ENCODE measurements at places on chromosomes 3 and 15.

- DNase-seq = no peak
These were observed 25.0 kb downstream of the SLC7A14 start for GRCh38 chr3:170560717-170561382.

GRCh38 chr3:128194843-128195242 lies 41.6 kb downstream of the EEFSEC start:
- no peak for DNase-seq

- DNase-seq = no peak
These were observed 350.5 kb upstream of the TBL1XR1 start for GRCh38 chr3:177547711-177548350.

DNA sequence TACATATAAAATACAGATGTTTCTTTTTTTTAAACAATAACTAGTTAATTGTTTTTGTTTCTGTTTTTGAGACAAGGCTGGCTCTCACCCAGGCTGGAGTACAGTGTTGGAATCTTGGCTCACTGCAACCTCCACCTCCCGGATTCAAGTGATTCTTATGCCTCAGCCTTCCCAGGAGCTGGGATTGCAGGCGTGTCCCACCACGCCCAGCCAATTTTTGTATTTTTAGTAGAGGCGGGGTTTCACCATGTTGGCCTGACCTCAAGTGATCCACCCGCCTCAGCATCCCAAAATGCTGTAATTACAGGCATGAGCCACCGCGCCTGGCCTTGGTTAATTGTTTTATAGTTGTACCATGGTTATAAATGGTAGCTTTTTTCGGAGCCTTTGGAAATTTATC lies 72.3 kb downstream of the PIAS1 start:
- no peak for DNase-seq

GRCh38 chr3:94978084-94978483 lies 915.2 kb downstream of the NSUN3 start:
- no peak for DNase-seq

- DNase-seq = no peak
These were observed 157.6 kb downstream of the UACA start for GRCh38 chr15:70605606-70606410.

DNA sequence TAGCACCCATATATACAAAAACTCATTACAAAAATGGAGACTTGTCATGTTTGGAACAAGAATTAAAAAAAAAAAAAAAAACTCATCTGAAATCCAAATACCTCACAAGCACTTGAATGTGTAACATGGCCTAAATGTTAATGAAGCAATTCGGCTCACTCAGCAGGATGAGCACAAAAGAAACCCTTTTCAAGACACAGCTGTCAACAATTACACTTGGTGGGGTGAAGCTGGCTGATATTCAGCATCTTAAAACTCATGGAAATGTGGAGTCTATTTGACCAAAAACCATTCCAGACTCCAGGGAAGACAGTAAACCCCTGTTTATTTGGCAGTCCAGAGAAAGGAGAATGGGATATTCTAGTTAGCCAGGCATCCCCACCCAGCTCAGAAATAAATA lies 205.4 kb upstream of the TSC22D2 start:
- no peak for DNase-seq

DNA sequence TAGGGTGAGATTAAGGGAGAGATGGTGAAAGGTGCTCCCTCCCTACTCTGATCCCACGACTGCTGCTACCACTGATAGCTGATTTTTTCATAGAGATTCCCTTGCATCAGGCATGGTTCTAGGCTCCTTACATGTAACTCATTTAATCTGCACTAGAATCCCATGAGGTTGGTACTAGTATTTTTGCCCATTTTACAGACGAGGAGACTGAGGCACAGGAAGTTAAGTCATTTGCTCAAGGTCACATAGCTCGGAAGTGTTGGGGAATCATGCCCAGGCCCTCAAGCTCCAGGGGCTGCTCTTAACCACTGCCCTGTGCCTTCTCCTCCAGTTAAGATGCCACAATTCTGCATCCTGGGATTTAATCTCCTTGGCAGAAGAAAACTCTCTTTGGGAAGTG lies 11.2 kb downstream of the ATP2B2 start:
- no peak for DNase-seq

DNA sequence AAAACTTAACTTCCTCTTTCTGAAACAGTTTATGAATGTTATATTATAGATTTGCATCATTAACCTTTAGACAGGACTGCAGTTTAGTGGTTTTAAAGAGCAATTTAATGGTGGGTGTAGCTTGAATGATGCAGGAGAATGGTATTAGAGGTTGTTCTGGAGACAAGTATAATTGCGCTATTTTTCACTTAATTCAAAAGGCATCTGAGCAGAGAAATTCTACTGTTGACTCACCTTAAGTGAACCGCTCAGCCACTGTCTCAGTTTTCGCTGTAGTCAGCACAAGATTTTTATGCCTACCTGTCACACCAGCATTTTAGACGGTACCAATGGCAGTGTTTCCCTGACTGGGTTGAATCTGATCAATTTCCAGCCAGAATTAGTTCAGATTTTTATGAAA lies 348.8 kb upstream of the DCBLD2 start:
- DNase-seq = no peak

GRCh38 chr15:89195836-89196235 lies 25.5 kb downstream of the RLBP1 start:
- DNase-seq = no peak

DNA sequence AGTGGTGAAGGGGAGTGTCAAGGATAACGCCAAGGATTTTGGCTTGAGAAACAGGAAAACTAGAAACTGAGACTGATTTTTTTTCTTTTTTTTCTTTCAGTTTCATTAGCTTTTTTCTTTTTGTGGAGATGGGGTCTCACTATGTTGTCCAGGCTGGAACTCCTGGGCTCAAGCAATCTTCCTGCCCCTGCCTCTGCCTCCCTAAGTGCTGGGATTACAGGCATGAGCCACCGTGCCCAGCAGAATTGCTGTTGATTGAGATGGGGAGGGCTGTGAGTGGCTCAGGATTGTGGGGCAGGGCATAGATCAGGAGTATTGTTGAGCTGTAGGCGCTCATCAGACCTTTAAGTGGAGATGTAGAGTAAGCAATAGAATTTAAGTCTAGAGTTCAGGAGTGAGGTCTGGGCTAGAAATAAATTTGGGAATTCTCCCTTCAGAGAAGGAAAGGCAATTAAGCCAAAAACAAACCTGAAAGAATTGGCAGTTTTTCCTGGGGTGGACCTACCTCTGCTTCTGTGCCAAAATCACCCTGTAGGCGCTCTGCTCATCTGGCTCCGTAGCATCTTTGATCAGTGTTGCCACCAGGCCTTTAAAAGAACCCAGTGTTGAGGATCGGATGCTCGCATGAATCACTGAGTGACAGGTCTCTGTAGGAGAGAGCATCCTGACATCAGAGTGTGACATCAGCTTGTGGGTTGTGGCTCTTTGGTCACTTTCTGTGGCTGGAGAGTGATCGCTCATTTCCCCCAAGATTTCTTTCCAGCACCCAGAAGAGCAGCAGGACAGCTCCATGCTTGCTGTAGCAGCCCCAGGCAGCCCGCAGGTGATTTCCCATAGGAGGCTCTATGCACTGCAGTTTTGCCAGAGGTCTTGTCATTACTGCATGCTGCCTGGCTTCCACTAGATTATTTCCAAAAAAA lies 15.8 kb downstream of the ABHD17C start:
- DNase-seq = no peak

- DNase-seq = no peak
These were observed 23.9 kb downstream of the SLC30A4 start for GRCh38 chr15:45498701-45499100.

DNA sequence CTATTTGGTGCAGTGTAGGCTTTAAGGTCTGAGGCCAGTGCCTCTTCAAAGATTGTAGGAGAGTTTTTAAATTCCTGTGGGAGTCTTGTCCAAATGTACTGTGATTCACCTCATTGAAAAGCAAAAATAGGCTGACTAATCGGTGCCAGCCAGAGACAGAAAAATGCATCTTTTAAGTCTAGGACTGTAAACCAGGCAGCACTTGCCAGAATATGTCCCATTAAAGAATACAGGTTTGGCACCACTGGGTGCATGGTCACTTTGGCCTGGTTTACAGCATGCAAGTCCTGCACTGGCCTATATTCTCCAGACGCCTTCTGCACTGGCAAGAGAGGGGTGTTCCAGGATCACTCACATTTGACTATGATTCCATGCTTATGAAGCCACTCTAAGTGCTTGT lies 20.3 kb upstream of the NOX5 start:
- DNase-seq = no peak

DNA sequence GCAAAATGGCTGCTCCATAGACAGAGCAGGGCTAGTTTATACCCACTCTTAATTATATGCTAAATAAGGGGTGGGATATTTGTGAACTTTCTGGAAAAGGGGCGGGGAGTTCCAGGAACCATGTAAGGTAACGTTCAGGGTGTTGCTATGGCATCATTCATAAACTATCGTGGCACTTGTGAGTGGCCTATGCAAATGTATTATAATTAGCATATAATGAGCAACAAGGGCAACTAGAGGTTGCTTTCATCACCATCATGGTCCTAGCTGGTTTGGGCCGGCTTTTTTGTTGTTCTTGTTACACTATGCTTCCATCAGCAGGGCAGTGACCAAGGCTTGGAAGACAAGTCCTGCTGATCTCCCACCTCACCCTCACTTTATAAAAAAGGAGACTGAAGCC lies 43.2 kb upstream of the FGD5 start:
- DNase-seq = no peak

DNA sequence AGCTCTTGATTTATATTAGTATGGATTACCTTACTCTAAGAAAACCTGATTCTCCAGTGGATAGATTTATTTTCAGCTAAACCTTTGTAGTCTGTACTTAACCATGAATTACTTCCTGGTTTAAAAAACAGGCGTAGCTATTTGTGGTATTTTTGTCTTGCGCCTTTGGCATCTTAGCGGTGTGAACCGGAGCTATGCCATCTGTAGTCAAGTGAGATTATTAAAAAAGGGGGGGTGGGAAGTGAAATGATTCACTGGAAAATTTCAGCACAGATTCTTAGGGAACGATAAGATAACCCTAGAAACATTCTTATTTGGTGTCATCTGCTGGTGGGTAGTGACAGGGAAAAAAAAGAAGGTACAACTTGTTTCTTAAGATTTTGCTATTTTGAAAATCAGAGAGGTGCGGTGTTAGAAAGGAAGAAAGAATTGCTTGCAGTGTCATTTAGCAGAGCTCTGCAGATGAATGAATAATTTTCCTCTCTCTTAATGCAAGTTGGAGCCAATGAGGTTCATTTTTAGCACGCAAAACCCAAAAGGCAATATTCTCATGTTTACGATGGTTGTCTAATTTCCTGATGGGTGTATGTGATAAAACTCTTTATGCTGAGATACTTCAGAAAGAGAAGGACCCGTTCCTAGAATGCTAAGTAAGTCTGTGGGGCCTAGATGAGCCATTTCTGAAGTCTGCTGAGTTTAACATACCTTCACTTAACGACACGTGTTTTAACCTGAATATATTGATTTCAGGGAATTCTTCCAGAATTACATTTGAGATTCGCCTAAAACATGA lies 44.0 kb downstream of the PSMD6 start:
- no peak for DNase-seq

GRCh38 chr3:191391861-191392808 lies 61.8 kb upstream of the UTS2B start:
- no peak for DNase-seq

- peak; percentile 28 for DNase-seq
These were observed 1.4 kb downstream of the PLEKHO2 start for GRCh38 chr15:64842986-64843561.

DNA sequence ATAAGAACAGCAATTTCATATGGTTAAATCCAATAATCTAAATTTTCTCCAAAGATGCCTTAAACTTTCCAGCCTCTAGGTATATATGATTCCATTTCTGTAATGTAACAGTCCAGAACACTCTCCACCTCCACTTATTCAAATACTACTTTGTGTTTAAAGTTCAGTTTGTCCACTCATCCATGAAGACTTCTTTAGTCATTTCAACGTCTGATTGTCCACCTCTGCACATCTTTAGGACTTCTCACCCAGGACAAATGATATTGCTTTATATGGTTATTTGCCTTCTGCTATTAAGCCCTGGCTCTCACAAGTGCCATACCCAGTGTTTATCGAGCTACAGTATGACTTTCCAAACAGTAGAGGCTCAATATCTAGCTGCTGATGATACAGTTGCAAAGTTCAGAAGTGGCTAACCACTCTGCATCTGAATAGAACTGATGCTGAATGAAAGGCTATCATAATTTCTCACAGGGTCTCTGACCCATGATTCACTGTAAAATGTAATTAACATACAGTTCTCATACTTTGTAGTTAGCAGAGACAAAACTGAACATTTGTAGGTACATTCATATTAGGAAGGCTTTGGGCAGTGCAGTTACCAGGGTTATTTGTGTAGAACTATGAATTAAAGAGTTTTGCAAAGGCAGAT lies 93.7 kb upstream of the MBNL1 start:
- DNase-seq = no peak

GRCh38 chr3:75192146-75192616 lies 471.9 kb upstream of the FRG2C start:
- DNase-seq = peak; percentile 65

DNA sequence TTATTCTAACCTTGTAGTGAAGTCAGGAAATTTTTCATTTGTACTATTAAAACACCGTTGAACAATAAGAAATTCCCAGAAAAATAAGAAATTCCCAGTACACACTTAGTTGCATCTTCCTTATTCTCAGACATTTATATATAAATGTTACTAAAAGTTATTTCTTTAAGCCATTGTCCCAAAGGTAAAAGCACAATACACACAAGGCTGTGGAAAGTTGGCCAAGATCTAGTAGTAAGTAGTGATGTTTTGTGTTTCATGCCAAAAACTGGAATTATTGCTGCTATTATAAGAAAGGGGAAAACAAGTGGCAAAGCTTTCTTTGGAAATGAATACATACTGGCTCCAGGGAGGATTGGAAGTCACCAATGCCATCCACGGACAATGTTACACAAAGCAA lies 802.5 kb upstream of the DPPA4 start:
- DNase-seq = no peak

- peak; percentile 11 for DNase-seq
These were observed 32.1 kb downstream of the KIF9 start for GRCh38 chr3:47250309-47251060.

DNA sequence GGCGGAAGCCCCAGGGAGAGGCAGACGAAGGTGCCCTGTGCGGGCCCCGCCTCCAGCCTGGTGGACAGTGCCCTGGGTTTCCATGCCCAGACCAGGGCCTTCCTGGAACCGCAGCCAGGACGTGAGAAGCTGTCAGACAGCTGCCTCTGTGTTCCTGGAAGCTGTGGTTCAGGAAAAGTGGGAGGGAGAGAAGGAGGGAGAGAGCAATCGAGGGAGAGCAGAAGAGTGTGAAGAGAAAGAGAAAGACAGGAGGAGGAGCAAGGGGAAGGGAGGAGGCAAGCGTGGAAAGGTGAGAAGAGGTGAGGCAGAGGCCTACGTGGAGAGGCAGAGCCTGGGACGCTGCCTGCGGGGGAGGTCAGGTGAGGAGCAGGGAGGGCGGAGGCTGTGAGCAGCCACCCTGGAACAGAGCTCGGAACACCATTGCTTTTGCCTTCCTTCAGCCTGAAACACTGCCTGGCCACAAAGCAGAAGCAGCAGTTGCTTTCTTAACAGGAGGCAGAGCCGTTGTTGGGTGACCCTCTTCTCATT lies 18.6 kb downstream of the ZDHHC19 start:
- DNase-seq = no peak

DNA sequence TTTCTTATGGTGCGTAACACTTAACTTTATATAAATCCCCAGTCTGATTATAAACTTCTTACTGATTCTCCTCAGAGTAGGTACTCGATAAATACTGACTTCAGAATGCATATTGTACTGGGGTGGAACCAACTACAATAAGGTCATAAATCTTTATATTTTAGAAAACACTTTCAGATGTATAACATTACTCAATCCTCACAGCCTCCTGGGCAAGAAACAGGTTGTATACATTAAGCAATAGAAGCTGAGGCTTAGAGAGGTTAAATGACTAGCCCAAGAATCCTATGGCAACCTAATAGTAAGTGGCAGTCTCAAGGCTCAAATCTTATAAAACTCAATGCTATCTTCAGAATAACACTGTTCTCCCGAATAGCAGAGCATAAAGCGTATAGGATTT lies 9.1 kb downstream of the VPS13C start:
- DNase-seq = no peak

All from nephron progenitor cell (in vitro differentiated cells).